Urinary bladder (tissue), 4 donors: ENCODE measurements at places on chromosomes 11 and 22. TPM values are rescaled to one million over a fixed set of nuclear protein-coding genes. Genes with fewer than 3 reads are reported as not detected.

The LRRC4C gene
- total RNA-seq = 7.2 TPM

The TREH gene
- total RNA-seq = not detected

The JAML gene
- total RNA-seq = 6.5 TPM

The AIFM3 gene
- 0.53 TPM for total RNA-seq

The KCNQ1OT1 gene
- total RNA-seq = 24.7 TPM

The MSANTD2 gene
- 28.8 TPM for total RNA-seq

The STX3 gene
- total RNA-seq = 11.9 TPM
